D341Med (cell line): ENCODE measurements at places on chromosomes 5 and 9.

DNA sequence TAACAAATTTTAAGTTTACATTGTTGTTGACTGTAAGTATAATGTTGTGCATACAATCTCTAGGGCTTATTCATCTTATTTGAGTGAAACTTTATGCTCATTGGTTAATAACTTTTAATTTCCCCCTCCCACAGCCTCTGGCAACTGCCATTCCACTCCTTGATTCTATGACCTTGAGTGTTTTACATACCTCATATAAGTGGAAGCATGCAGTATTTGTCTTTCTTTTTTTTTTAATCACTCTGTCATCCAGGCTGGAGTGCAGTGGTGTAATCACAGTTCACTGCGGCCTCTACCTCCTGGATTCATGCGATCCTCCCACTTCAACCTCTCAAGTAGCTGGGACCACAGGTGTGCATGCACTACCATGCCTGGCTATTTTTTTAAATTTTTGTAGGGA, 83.9 kb downstream of the KCTD16 start:
- DNase-seq, result no peak

GRCh38 chr5:68408345-68408871, 192.9 kb downstream of the PIK3R1 start:
- no peak for DNase-seq

DNA sequence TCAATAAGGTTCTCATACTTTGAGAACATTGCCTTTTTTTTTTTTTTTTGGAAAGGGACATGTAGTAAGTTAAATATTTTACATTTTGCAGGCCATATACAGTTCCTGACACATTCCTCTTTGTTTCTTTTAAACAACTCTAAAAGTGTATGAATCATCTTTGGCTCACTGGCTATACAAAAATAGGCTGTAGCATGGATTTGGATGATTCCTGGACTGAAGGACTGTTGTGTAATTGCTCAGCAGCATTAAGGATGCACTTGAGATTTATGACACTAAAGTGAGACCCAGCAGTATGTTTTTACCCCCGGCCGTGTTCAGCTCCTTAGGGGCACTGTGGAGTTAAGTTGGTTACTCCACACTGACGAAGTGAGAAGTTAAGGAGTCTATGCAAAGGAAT, 41.3 kb downstream of the VPS13A start:
- no peak for DNase-seq

GRCh38 chr5:123914333-123914732, 402.4 kb downstream of the CSNK1G3 start:
- no peak for DNase-seq

DNA sequence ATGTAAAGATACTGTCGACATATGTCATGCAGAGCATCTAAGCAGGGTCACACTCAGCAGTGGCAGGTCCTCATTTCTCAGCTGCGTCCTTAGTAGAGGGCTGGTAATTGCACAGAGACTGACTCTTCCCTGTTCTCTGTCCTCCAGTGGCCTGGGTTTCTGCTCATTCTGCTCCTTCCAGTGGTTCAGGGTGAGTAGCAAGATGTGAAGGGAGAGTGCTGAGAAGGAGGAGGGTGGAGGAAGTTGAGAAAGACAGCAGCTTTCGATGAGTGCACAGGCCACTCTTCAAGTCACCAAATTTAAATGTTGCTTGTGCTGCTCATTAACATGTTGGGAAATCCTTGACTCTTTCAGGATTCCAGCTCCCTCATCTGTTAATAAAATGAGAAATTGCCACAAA, 203.9 kb downstream of the FBXL7 start:
- DNase-seq, result no peak

DNA sequence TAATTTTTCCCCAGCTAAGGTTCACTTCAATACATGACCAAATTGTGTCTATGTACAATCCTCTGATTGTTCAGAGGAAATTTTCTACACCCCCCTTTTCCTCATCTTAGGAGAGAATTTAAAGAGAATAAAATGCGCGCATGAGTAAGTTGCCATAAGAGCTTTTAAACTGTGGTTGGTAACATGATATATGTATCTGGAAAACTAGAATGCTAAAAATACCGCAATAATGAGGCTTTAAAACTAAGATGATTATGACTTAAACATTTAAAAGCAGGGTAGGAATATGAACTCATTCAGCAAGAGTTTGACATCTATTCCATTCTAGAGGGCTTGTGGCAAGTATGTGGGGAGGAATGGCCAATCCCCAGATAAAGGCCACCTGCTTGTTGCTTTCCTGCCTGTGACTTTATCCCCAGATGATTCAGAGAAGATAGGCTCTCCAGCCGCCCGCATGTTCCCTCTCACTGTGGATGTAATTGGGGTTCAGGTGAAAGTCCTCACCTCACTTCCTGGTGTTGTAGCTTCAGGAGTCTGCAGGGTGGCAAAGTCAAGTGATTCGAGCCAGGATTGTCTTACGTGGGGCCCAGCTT, 26.5 kb upstream of the BASP1 start:
- no peak for DNase-seq

GRCh38 chr5:115920171-115920725, 42.0 kb upstream of the LVRN start:
- no peak for DNase-seq

- DNase-seq, result no peak
These were observed 428.7 kb upstream of the SGCD start for GRCh38 chr5:155898284-155898683.

- DNase-seq, result no peak
These were observed 11.3 kb upstream of the ANGPTL2 start for GRCh38 chr9:127133739-127134167.

DNA sequence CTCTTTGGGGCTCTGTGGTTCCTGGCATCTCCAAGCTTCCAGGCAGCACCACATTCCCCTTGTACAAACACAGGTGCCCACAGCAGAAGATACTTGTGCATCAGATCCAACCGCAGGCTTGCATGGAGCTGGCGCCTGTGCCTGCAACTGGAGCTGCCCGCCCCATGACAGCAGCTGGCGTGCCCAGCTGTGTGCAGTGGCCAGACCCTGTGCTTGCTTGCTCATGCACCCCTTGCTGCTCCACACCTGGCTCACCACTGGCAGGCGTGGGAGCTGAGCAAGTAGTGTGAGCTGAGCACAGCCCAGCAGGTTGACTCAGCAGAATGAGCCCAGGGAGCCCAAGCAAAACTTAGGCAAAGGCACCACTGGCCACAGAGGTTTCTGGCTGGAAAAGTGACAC, 84.4 kb upstream of the STARD4 start:
- no peak for DNase-seq

GRCh38 chr5:126192226-126192625, 231.0 kb upstream of the GRAMD2B start:
- DNase-seq, result no peak

GRCh38 chr9:81045658-81046057, 643.7 kb downstream of the TLE1 start:
- DNase-seq, result no peak
